ENCODE measurements at places on chromosomes 1 and 21. TPM values are rescaled to one million over a fixed set of nuclear protein-coding genes. Genes with fewer than 3 reads are reported as not detected.
A peak's percentile ranks its signal among the peaks of the same experiment; 100 is the strongest.

GRCh38 chr1:227369102-227369760 lies 50.9 kb upstream of the CDC42BPA start:
- no peak overlapping the region for H3K27ac ChIP-seq
- H3K27me3 ChIP-seq, result no peaks in the 10 kb centered on the region
- H3K36me3 ChIP-seq, result no peaks in the 10 kb centered on the region

DNA sequence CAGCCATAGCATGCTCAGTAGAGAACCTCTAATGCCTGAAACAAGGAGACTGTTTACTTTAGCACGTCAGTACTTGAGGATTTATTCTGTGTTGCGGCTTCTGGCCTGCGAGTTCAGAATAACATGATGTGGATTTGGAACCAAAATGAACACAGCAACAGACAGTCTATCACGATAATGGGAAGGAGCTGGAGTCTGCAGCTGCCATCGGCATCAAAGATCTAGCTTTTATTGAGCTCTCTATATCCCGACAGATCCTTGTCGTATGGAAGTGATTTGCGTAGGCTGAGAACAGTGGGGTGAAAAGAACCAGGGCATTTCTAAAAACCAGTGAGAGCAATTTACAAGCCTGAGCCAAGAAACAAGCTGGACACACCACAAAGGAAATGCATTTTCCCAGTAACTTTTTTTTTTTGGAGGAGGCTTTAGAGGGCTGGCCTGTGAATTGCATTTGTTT lies 294.2 kb downstream of the KIF26B start:
- H3K4me1 ChIP-seq, result no peaks in the 10 kb centered on the region
- no peaks in the 10 kb centered on the region for H3K36me3 ChIP-seq
- no peak overlapping the region for H3K4me3 ChIP-seq
- H3K27ac ChIP-seq, result no peak overlapping the region

DNA sequence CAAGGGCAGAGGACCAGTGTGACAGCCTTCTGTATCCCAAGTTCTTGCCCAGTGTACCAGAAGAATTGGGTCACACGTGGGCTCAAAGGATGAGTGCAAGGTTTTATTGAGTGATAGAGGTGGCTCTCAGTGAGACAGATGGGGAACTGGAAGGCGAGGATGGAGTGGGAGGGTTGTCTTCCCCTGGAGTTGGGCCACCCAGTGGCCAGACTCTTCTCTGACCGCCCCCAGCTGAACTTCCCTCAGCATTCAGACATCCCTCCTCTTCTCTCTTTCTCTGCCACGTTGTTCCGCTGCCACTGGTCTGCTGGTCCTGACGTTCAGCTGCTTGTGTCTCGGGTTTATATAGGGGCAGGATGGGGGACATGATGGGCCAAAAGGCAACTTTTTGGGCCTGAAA lies 150.1 kb upstream of the IVNS1ABP start:
- no peak for DNase-seq
- H3K36me3 ChIP-seq, result no peaks in the 10 kb centered on the region
- H3K4me3 ChIP-seq, result no peak overlapping the region
- no peak overlapping the region for H3K27ac ChIP-seq
- no peaks in the 10 kb centered on the region for H3K27me3 ChIP-seq
- no peaks in the 10 kb centered on the region for H3K4me1 ChIP-seq

GRCh38 chr1:70528590-70529333 lies 117.7 kb downstream of the CTH start:
- H3K36me3 ChIP-seq, result no peaks in the 10 kb centered on the region
- no peak overlapping the region for H3K4me3 ChIP-seq
- no peaks in the 10 kb centered on the region for H3K27me3 ChIP-seq
- no peak overlapping the region for H3K27ac ChIP-seq
- peak; percentile 36 for DNase-seq

DNA sequence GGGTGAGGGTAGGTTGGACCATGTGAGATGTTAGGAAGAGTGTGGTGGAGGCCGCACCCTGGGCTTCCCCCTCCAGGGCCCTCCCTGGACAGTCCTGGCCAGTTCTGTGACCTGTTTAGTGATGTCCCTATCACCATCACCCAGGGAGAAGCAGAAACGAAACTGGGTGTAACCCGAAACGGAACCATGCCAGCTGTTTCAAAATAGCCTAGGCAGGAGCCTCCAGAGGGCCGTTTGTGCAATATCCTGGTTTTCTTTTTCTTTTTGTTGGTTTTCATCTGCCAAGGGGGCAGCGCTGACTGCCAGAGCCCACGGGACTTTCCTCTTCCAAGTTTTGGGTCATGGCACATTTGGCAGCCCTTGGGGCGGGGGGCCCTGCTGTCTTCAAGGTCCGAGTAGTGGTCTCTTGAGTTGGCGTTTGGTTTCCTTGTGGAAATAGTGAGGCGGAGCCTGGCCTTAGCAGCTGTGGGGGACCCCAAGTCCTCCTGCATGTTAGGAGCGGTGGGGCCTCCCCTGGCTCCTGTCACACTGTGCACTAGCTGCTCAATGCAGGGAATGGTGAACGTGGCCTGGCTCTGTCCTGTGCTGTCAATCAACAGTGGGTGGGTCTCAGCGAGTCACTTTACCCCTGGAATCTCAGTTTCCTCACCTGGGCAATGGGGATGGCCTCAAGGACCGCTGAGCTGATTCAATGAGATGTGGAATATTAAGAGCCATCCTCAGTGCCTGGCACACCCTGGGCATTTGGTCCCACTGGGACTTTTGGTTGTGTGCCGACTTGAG lies 90.7 kb downstream of the ARHGEF10L start:
- DNase-seq, result no peak
- H3K27me3 ChIP-seq, result no peaks in the 10 kb centered on the region
- H3K36me3 ChIP-seq, result peaks cover 42% of the 10 kb centered on the region
- no peak overlapping the region for H3K4me3 ChIP-seq
- peaks cover 4% of the 10 kb centered on the region for H3K4me1 ChIP-seq

DNA sequence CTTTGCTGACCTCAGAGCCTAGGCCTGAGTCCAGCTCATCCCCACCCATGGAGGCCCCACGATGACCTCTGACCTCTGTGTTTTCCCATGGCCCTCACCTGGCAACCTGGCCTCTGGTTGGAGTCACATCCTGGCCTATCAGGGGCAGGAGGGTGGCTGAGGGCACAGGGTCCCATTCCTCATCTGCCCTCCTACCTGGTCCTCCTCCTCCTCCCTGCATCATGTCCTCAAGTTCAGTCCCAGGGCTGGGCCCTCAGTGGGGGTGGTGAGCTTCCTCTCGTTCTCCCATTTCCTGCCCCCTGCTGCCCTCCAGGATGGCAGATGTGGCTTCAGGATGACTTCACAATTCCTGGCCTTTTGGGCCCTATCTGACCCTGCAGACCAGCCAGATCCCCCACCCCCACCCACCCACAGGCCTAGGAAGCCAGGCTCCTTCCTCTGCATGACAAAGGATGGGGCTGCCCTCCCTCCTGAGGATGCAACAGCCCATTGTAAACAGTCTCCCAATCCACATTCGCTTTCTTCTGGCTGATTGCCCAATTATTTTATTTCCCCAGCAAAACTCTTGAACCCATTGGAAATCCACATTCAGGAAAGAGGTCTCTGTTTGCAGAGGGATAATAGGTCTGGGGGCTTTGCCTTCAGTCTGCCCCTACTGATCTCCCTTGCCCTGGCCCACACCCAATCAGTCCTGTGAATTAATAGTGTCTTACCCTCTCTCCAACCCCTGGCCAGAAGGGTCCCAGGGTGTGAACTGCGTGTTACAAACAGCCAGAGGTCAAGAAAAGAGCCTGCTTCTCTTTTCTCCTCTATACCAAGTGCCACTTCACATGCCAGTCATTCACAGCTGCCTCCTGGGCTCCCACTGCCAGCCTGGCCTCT lies 10.3 kb upstream of the LEFTY1 start:
- no peak for DNase-seq
- no peak overlapping the region for H3K27ac ChIP-seq
- no peaks in the 10 kb centered on the region for H3K27me3 ChIP-seq
- no peaks in the 10 kb centered on the region for H3K36me3 ChIP-seq

- no peaks in the 10 kb centered on the region for H3K4me1 ChIP-seq
- no peak for DNase-seq
- H3K27ac ChIP-seq, result no peak overlapping the region
- no peak overlapping the region for H3K4me3 ChIP-seq
- H3K27me3 ChIP-seq, result no peaks in the 10 kb centered on the region
These were observed 82.8 kb upstream of the ZNF326 start for GRCh38 chr1:89912073-89912472.

GRCh38 chr1:38291906-38292521 lies 245.4 kb upstream of the POU3F1 start:
- no peak for DNase-seq
- H3K27ac ChIP-seq, result no peak overlapping the region
- H3K4me3 ChIP-seq, result no peak overlapping the region
- no peaks in the 10 kb centered on the region for H3K27me3 ChIP-seq
- no peaks in the 10 kb centered on the region for H3K36me3 ChIP-seq
- no peaks in the 10 kb centered on the region for H3K4me1 ChIP-seq

DNA sequence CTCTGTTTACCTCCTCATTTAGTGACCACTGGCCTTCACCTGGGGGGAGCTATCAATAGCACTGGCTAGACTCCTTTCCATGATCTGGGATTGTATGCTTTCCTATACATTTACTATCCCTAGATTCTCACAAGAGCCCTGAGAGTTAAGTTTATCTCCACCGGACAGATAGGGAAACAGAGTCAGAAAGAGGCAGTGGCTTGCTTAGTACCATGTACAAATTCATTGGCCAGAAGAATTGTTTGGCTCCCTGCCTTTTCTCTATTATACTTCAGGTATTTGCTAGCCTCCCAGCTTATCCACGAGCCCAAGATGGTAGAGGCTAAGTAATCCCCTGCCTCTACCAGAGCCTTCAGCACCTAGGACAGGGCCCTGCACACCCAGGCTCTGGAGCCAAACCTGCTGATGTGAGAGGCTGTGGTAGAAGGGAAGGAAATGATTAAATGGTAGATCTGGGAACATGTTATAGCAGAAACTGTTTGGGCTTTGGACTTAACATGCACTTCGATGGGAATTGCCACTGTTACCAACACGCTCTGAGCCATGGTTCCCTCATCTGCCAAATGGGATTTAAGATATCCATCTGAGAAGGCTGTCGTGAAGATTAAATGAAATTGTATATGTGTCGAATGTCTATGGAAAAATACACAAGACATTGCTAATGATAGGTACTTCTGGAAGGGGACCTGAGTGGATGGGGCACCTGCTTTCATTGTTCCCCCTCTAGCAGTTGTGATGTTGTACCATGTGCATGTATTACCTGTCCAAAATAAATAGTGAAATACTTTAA lies 3.1 kb upstream of the BLACAT1 start:
- H3K4me3 ChIP-seq, result no peak overlapping the region
- no peak for DNase-seq
- no peak overlapping the region for H3K27ac ChIP-seq
- H3K36me3 ChIP-seq, result no peaks in the 10 kb centered on the region
- no peaks in the 10 kb centered on the region for H3K4me1 ChIP-seq

DNA sequence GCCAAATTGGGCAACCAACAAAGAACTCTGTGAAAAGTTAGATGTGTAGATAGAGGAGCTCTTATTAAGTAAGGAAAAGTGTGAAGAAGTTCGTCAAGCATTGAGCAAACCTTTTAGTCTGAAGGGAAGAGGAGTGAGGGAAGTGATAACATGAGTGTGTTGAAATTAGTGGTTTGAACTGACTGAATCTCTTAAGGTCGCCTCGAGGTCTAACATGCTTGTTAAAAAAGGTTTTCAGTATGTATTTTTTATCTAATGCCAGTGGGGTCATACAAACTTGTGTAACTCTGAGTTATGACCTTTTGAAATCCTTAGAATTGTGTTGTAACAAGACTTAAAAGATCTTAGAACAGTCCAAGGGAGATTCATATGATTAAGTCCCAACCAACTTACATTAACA lies 34.1 kb downstream of the SOAT1 start:
- peaks cover 2% of the 10 kb centered on the region for H3K36me3 ChIP-seq
- no peak for DNase-seq
- no peak overlapping the region for H3K27ac ChIP-seq
- no peaks in the 10 kb centered on the region for H3K4me1 ChIP-seq
- no peaks in the 10 kb centered on the region for H3K27me3 ChIP-seq

DNA sequence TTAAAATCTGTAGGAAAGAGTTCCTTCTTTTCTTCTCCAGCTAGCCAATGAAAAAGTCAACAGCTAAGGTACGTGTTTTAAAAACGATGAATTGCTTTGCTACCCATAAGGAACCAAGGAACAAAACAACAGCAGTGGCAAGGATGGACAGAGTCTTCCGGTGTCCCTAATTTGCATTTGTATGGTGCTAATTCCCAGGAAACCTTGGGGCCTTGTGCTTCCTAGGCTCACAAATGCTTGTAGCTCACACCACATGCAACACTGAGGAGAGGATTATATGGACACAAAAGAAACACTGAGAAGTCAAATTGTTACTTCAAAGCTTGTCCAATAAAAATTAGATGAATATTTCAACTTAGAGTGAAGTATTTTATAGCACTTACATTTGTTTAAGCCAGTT lies 1.8 kb upstream of the PGBD5 start:
- no peak for DNase-seq
- H3K4me3 ChIP-seq, result no peak overlapping the region
- H3K36me3 ChIP-seq, result no peaks in the 10 kb centered on the region

- H3K4me1 ChIP-seq, result no peaks in the 10 kb centered on the region
- H3K4me3 ChIP-seq, result no peak overlapping the region
- no peaks in the 10 kb centered on the region for H3K27me3 ChIP-seq
These were observed 179.0 kb downstream of the PTPRU start for GRCh38 chr1:29415156-29415830.

DNA sequence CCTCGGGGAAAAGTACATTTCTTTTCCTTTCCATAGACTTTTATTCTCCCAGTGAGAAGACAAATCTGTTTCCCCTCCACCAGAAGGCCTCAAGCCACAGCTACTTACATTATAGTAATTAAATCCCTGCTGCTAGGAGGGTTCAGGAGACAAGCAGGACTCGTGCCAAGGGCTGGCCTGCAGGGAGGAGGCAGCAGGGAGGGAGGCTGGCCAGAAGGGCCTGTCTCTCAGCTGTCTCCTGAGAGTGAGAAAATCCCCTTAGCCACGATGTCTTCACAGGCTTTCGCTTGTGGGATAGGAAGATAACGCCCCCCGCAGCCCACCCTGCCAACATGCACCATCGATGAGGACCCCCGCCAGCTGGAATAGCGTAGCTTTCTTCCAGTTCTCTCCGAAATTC lies 14.0 kb downstream of the KCNN3 start:
- H3K27me3 ChIP-seq, result no peaks in the 10 kb centered on the region
- DNase-seq, result no peak
- no peak overlapping the region for H3K27ac ChIP-seq
- no peaks in the 10 kb centered on the region for H3K4me1 ChIP-seq
- H3K4me3 ChIP-seq, result no peak overlapping the region

AQP10 gene
- total RNA-seq, result 0.14 TPM

RNF223 gene
- total RNA-seq, result 0.14 TPM

CFAP141 gene
- total RNA-seq, result not detected

Data from liver (tissue), 10 donors.